ENCODE measurements at places on chromosomes 13 and 19.

- no peak for DNase-seq
These were observed 297.6 kb downstream of the SLITRK6 start for GRCh38 chr13:85501616-85502015.

GRCh38 chr19:49182848-49183375 lies 25.3 kb downstream of the TRPM4 start:
- no peak for DNase-seq

DNA sequence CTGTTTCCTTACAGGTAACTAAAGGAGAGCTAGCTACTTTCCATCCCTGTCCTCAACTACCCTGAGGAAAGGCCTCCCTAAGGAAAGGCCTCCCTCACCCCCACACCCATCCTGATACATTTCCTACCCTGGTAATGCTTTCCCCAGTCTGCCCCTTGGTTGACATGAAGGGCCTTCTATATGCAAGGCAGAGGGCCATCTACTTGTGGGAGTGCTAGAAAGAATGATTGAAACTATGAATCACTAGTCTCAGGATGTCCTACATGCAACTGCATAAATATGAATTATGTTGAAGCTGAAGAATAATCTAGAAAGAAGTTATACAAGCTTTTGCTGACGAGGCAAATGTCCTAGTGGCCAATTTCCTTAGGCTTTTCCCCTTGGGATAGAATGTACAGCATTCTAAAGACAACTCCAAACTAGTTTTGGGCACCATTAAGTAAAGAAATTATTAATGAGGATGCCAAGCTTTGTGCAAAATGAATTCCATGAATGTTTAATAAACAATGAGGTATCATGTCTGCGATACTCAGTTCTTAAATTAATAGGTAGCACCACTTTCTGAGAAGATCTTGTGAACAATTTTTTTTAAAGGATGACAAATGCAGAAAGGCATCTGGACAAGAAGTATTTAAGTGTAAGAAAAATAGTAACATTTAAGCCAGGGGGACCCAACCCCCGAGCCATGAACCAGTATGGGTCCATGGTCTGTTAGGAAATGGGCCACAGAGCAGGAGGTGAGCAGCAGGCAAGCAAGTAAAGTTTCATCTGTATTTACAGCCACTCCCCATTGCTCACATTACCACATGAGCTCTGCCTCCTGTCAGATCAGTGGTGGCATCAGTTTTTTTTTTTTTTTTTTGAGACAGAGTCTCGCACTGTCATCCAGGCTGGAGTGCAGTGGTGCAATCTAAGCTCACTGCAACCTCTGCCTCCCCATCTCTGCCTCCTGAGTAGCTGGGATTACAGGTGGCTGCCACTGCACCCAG lies 223.0 kb downstream of the LHFPL6 start:
- DNase-seq, result no peak

DNA sequence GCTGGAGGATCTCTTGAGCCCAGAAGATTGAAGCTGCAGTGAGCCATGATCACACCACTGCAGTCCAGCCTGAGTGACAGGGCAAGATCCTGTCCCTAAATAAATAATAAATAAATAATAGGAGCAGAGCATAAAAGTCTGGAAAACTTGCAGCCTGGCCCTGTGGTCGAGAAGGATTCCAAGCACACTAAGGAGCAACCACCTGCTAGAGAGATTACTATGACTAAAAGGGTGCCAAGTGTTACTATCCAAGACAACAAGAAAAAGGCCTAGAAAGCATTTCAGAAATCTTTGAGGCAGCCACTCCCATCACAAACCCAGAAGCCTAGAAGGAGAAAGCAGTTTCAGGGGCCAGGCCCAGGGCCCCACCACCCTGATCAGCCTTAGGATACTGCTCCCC lies 46.1 kb downstream of the LHFPL6 start:
- DNase-seq, result no peak

GRCh38 chr19:12093777-12094176 lies 29.2 kb downstream of the ZNF844 start:
- no peak for DNase-seq

DNA sequence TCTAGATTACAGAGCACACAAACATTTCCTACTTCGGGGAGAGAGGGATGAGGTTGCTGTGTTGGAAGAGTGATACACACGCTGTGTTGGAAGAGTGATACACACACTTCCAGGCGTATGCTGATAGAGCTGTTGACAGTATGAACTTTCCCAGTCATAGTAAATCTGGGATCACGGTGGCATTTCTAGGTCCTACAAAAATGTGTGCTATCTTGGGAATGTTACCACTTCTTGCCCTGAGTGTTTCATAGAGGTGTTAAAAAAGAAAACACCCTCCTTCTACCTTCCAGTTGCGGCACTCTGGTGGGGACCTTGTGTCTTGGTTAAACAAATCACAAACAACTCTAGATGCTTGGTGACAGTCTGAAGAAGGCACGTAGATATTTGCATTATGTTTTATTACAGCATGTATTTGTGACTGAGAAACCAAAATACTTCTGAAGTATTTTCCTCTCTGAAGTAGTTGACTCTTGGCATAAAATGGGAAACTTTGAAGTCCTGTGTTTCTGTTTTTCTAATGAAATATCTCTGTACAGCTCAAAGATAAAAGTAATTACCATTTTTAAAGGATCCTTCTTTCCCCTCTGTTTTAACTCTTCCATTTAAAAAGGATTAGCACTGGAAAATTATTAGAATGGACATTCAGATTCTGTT lies 52.5 kb downstream of the ARHGAP35 start:
- DNase-seq, result no peak

GRCh38 chr13:113420833-113421600 lies 32.3 kb downstream of the ADPRHL1 start:
- no peak for DNase-seq

DNA sequence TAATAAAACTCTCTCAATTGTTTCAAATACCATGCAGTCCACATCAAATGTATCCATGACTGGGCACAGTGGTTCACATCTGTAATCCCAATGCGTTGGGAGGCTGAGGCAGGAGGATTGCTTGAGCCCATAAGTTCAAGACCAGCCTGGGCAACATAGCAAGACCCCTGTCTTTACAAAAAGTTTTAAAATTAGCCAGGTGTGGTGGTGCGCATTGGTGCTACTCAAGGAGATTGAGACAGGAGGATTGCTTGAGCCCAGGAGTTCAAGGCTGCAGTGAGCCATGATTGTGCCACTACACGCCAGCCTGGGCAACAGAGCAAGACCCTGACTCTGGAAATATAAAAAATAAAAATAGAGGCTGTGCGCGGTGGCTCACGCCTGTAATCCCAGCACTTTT lies 5.0 kb downstream of the CLIP3 start:
- DNase-seq, result no peak

- DNase-seq, result peak; percentile 70
These were observed 924 bp downstream of the RGCC start for GRCh38 chr13:41458187-41458760.

GRCh38 chr13:48411147-48411794 lies 1.6 kb downstream of the LPAR6 start:
- DNase-seq, result no peak

DNA sequence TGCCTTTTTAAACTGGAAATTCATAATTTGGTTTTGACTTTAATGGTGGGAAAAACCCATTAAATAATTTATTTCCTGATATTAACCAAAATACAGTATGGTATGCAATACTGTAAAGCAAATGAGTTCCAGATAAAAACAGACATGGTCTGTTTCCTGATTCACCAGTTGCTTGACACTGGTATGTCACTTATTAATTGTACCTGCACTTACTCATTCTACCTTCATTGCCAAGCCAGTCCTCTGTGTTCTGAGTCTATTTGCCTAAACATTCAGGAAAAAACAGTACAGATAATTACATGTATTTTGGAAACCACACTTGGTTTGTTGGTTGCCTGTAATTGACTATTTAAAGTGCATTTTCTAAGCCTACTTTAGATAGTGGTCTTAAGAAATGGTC lies 159.3 kb downstream of the TNFRSF19 start:
- DNase-seq, result no peak

GRCh38 chr19:5908773-5909442 lies 4.2 kb downstream of the VMAC start:
- DNase-seq, result no peak

DNA sequence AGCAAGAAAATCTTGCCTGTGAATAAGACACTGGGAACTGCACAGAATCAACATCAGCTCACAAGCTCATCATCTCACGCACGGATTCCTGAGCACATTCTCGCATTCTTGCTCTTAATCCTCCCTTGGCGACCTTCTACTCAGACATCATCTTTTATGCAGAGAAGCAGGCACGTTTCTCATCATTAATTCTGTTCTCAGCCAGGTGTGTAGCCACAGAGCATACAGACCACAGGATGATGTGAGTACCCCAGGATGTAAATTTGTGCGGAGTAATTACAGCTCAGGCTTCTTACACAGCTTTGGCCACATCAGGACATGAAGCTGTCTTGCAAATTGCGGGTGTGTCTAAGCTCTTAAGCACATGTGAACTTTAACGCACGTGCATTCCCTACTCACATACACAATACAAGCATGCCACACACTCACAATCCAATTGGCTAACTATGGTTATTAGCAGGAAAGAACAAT lies 36.5 kb upstream of the SACS start:
- no peak for DNase-seq

GRCh38 chr19:900043-900301 lies 6.7 kb downstream of the RNU6-9 start:
- DNase-seq, result no peak

DNA sequence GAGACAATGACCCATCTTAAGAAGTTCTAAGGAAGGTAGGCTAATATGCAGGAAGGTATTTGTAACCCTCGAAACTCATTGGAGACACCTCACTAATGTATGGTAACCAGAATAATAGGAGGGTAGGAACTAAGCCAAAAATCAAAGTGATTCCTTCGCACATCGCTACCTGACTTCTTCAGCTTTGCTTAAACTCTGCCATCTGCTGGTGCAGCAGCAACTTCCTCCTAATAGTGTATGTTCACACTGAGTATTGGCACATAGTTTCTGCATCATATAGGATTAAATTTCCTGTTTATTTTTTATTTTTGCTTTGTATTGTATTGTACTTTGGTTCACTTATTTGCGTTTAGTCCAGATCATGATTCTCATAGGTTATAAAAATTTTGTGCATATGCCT lies 676.2 kb downstream of the GPC5 start:
- DNase-seq, result no peak

GRCh38 chr19:5333581-5334365 lies 6.8 kb downstream of the PTPRS start:
- no peak for DNase-seq

DNA sequence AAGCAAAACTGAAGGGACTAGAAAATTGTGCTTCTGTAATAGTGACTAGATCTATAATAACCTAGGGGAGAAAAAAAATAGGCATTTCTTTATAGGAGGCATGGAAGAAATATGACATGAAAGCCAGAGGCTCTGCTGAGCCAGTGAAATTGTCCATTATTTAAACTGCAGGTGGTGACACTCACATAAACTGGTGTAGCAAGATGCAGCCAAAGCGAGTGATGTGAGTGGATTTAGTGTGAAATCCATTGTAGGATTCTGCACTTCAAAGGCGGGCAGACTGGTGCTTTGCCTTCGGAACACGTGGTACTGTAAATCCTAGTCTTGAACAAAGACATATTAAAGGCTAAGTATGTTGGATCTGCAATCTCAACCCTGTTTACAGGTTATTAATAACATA lies 361.9 kb downstream of the TBC1D4 start:
- no peak for DNase-seq

DNA sequence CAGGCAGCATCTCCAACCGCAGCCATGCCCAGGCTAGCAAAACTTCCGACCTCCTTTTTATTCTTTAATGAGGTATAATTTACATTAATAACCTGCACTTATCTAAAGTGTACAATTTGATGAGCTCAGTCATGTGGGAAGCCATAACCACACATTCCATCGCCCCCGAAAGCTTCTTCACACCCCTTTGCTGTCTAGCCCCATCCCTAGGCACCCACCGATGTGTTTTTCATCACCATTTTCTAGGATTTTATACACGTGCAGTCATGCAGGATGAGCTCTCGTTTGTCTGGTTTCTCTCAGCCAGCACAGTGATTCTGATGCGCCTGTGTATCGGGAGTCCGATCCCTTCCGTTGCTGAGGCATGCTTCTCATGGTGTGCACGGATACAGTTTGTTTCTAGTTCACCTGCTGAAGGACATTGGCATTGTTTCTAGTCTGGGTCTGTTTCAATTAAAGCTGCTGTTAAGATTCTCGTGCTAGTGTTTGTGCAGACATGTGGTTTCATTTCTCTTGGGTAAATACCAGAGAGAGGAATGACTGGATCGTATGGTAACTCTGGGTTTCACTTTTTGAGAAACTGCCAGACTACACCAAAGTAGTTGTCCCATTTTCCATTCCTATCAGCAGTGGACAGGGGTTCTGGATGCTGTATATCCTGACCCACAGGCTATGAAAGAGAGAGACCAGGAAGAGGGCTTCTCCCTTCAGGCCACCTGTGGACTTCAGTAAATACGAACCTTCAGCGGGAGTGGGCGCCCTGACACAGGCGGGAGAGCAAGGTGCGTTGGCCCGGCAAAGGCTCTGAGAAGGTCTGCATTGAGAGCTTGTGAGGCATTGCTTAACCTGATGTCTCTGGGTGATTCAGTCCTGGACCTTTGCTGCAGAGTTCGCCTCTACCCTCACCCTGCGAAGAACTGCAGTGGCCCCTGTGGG lies 4.9 kb downstream of the AP1M1 start:
- DNase-seq, result no peak

- no peak for DNase-seq
These were observed 611 bp upstream of the LRFN1 start for GRCh38 chr19:39321117-39321831.

DNA sequence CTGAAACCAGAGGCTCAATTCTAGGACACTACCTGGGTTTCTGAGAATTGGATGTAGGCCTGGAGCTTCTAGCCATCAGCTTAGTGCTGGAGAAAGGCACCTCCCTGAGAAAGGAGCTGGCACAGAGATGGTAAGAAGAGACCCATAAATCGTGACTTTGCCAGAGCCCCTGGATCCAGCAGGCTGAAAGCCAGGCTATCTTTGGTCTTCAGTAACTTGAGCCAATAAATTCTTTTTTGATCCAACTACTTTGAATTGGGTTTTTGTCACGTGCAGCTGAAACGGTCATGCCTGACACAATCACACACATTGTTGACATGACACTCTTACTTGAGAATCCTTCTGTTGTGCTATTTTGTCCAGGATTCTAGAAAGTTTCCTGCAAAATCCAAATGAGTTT lies 103.4 kb downstream of the LHFPL6 start:
- DNase-seq, result no peak

- no peak for DNase-seq
These were observed 18.3 kb upstream of the ZNRF4 start for GRCh38 chr19:5436948-5437306.

- no peak for DNase-seq
These were observed 1824.2 kb downstream of the OLFM4 start for GRCh38 chr13:54852831-54853230.

GRCh38 chr13:39037410-39037879 lies 444 bp downstream of the PROSER1 start:
- no peak for DNase-seq

DNA sequence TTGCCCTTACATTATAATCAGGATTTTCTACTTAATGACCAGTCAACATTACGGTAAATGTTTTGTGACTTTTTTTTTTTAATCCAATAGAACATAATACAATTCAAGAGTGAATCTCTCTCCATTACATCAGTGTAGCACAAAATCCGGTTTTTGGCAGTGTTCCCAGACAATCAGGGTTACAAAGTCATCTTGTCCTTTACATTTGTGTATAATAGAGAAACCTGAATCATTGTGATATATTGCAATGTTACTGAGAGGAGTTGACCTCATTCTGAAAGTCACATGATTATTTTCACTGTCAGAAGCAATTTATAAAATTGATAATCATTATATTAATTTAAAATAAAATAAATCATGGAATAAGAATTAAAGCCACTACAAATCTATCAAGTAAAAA lies 1346.0 kb upstream of the SPRY2 start:
- DNase-seq, result no peak
